ENCODE measurements at places on chromosomes 3 and 15. TPM values are rescaled to one million over a fixed set of nuclear protein-coding genes. Genes with fewer than 3 reads are reported as not detected.
A peak's percentile ranks its signal among the peaks of the same experiment; 100 is the strongest.

GRCh38 chr15:74311734-74312444 lies 55.6 kb downstream of the CYP11A1 start:
- no peaks in the 10 kb centered on the region for H3K36me3 ChIP-seq
- no peak overlapping the region for H3K27ac ChIP-seq
- H3K4me1 ChIP-seq = no peaks in the 10 kb centered on the region
- H3K27me3 ChIP-seq = no peaks in the 10 kb centered on the region

GRCh38 chr3:15279205-15279604 lies 53.2 kb downstream of the SH3BP5 start:
- no peak overlapping the region for H3K4me3 ChIP-seq
- H3K4me1 ChIP-seq = no peaks in the 10 kb centered on the region
- H3K27me3 ChIP-seq = no peaks in the 10 kb centered on the region
- no peaks in the 10 kb centered on the region for H3K36me3 ChIP-seq

DNA sequence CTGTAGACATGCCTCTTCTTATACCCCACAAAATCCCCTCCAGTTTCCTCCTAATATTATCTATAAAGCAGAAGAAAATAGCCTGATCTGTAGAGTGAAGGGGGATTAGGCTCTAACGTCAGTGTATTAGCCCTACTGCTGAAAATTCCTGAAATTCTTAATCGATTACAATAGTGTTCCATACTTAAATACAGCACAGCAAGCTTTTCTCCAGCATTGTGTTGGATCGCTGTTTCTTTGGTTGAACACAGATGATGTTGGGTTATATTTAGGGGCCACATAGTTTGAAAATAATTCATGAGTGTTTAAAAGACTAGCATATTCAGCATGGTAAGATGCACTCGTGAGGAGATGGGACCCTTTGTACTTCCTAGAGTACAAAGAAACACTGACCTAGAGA lies 52.5 kb downstream of the PIAS1 start:
- H3K36me3 ChIP-seq = no peaks in the 10 kb centered on the region
- H3K27ac ChIP-seq = peak overlapping the region; percentile 45
- DNase-seq = no peak
- H3K4me1 ChIP-seq = peaks cover 35% of the 10 kb centered on the region
- H3K27me3 ChIP-seq = no peaks in the 10 kb centered on the region

GRCh38 chr3:72086042-72086742 lies 301.2 kb upstream of the PROK2 start:
- no peak overlapping the region for H3K4me3 ChIP-seq
- DNase-seq = no peak

GRCh38 chr3:136741063-136741462 lies 11.1 kb downstream of the STAG1 start:
- H3K36me3 ChIP-seq = no peaks in the 10 kb centered on the region
- H3K27ac ChIP-seq = no peak overlapping the region
- H3K4me1 ChIP-seq = no peaks in the 10 kb centered on the region
- no peaks in the 10 kb centered on the region for H3K27me3 ChIP-seq

DNA sequence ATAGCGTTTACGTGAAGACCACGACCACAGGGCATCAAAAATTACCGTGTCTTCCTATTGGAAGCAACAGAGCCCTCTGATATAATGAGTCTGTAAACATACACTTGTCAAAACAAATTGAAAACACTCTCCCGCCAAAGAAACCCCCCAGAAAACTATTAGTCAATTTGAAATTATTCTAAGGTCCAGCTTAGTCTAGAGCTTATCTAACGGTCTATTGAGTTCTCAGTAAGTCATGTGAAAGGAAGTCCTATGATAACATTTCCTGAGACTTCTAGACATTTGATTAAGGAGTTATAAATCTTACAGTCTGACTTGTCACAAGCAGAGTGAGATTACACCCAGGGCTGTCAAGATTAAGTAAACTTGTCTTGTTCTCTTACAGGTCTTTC lies 356.3 kb downstream of the FOXP1 start:
- H3K4me1 ChIP-seq = peaks cover 6% of the 10 kb centered on the region
- no peak for DNase-seq
- H3K36me3 ChIP-seq = no peaks in the 10 kb centered on the region
- no peak overlapping the region for H3K4me3 ChIP-seq

- H3K4me1 ChIP-seq = no peaks in the 10 kb centered on the region
- no peaks in the 10 kb centered on the region for H3K27me3 ChIP-seq
- DNase-seq = no peak
These were observed 11.0 kb upstream of the CSRNP1 start for GRCh38 chr3:39164414-39164813.

GRCh38 chr3:12188681-12189287 lies 30.1 kb upstream of the TIMP4 start:
- H3K27me3 ChIP-seq = no peaks in the 10 kb centered on the region
- no peaks in the 10 kb centered on the region for H3K36me3 ChIP-seq
- H3K27ac ChIP-seq = no peak overlapping the region
- no peak overlapping the region for H3K4me3 ChIP-seq

DNA sequence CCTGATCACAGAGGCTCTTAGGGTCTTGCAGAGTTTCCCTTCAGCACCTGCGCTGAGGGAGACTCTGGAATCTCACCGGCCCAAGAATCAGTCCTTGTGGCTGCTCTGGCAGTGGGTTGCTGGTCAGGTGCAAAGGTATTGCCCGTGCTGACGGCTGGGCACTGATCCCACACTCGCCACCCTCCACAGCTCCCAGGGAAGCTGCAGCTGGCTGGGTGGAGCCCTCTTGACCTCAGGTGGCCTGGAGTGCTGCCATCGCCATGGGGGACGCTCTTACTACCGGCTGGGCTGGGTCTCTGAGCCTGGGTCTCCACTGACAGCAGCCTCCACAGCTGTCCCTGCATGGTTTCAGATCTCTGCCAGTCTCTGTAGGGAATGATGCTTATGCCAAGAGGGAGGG lies 52.6 kb upstream of the EPHB3 start:
- H3K4me1 ChIP-seq = peaks cover 10% of the 10 kb centered on the region
- no peaks in the 10 kb centered on the region for H3K36me3 ChIP-seq

- no peaks in the 10 kb centered on the region for H3K36me3 ChIP-seq
- no peaks in the 10 kb centered on the region for H3K27me3 ChIP-seq
- H3K4me1 ChIP-seq = peaks cover 29% of the 10 kb centered on the region
These were observed 57.8 kb downstream of the RAB7A start for GRCh38 chr3:128783774-128784173.

GRCh38 chr15:78046796-78047341 lies 30.6 kb downstream of the TBC1D2B start:
- peaks cover 47% of the 10 kb centered on the region for H3K4me1 ChIP-seq
- no peak overlapping the region for H3K4me3 ChIP-seq
- H3K27me3 ChIP-seq = no peaks in the 10 kb centered on the region
- peaks cover 4% of the 10 kb centered on the region for H3K36me3 ChIP-seq

GRCh38 chr3:61669203-61669602 lies 107.8 kb downstream of the PTPRG start:
- no peak overlapping the region for H3K4me3 ChIP-seq
- H3K27me3 ChIP-seq = no peaks in the 10 kb centered on the region
- no peaks in the 10 kb centered on the region for H3K36me3 ChIP-seq
- H3K27ac ChIP-seq = no peak overlapping the region
- H3K4me1 ChIP-seq = no peaks in the 10 kb centered on the region

GRCh38 chr15:68200016-68200861 lies 4.9 kb downstream of the CALML4 start:
- H3K27me3 ChIP-seq = no peaks in the 10 kb centered on the region
- no peak overlapping the region for H3K4me3 ChIP-seq
- H3K4me1 ChIP-seq = peaks cover 39% of the 10 kb centered on the region
- H3K36me3 ChIP-seq = no peaks in the 10 kb centered on the region

GRCh38 chr3:176896165-176896564 lies 301.1 kb downstream of the TBL1XR1 start:
- H3K27me3 ChIP-seq = no peaks in the 10 kb centered on the region
- DNase-seq = no peak
- H3K27ac ChIP-seq = no peak overlapping the region

GRCh38 chr3:40324621-40325020 lies 15.1 kb downstream of the EIF1B start:
- no peak overlapping the region for H3K4me3 ChIP-seq
- H3K27me3 ChIP-seq = no peaks in the 10 kb centered on the region
- H3K4me1 ChIP-seq = peaks cover 3% of the 10 kb centered on the region
- no peaks in the 10 kb centered on the region for H3K36me3 ChIP-seq

DNA sequence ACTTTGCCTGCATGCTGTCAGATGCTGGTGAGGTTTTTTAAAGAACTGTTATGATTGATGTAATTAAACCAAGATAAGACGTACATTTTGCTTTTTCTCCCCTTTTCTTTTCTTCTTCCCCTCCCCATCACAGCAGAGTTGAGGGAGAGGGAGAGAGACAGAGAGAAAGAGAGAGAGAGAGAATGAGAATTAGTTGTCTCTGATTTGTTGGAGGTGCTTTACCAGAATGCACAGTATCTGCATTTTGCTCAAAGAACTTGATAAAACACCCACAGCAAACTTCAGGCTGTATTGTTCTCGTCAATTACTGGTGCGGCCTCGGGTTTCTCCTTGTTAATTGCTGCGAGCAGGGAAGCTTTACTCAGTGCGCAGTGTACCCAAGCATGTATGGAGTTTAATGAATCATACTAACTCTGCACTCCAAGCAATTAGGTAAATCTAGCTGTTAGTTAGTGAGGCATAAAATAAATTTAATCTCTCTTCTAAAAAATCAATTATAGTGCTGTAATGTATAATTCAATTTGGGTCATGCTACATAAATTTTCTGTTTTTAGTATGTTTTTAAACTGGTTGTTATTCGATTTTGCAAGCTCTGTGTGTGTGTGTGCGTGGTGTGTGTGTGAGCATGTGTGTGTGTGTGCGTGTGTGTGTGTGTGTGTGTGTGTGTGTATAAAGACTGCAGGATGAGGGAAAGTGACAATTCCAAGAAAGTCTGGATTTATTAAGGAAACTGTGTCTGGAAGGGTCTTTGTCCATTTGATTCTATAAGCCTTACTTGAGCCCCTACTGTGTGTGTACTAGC lies 273.4 kb downstream of the TLE3 start:
- no peaks in the 10 kb centered on the region for H3K4me1 ChIP-seq
- no peak overlapping the region for H3K27ac ChIP-seq
- no peak for DNase-seq
- H3K27me3 ChIP-seq = no peaks in the 10 kb centered on the region
- no peak overlapping the region for H3K4me3 ChIP-seq

DNA sequence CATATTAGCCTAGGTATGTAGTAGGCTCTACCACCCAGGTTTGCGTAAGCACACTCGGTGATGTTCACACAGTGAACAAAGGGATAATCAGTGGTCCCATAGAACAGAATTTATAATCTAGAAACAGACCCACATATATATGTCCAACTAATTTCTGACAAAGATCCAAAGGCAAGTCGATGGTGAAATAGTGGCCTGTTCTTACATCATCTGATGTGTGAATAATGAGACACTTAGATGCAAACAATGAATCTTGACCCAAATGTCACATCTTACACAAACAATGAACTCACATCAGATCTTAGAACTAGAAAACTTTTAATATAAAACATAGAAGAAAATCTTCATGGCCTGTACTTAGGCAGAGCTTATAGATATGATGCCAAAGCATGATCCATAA lies 17.6 kb upstream of the TM2D3 start:
- H3K4me3 ChIP-seq = no peak overlapping the region
- DNase-seq = no peak
- H3K27ac ChIP-seq = no peak overlapping the region

GRCh38 chr3:57003676-57004075 lies 56.8 kb upstream of the SPATA12 start:
- peaks cover 39% of the 10 kb centered on the region for H3K4me1 ChIP-seq
- no peaks in the 10 kb centered on the region for H3K27me3 ChIP-seq
- no peaks in the 10 kb centered on the region for H3K36me3 ChIP-seq
- H3K4me3 ChIP-seq = no peak overlapping the region

DNA sequence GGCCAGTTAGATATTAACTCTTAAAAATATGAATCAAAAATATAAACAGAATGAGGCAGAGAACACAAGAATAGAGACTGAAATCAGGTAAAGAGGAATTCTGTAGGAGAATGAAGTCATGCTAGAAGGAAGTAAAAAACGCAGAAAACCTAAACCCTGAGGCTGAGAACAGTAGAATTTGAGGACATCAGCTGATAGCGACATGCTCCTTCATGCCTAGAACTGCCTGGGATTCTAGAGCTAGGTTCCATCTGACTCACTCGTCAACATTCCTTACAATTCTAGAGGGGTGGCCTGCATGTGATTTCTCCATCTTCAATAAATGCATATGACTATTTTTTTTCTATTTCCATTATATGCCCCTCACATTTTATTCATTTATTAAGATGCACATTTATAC lies 343.0 kb downstream of the ROBO1 start:
- no peaks in the 10 kb centered on the region for H3K27me3 ChIP-seq
- no peak overlapping the region for H3K4me3 ChIP-seq
- H3K27ac ChIP-seq = no peak overlapping the region
- no peak for DNase-seq
- no peaks in the 10 kb centered on the region for H3K36me3 ChIP-seq
- no peaks in the 10 kb centered on the region for H3K4me1 ChIP-seq

DNA sequence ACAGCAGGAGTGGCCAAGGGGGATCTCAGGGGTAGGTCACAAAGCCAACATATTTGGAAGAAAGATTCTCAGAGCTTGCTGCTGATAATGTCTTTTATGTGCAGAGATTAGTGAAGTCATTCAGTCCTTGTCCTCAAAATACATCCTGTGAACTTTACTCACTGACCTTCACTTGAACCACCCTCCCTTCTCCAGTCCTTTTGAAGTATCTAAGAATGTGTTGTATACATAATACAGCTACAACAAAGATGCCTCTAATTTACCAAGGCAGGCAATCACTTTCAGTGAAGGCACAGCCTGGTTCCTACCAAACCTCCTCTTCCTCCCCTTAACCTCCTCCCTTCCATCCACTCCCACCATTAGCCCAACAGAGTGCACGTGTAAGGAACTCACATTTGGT lies 38.3 kb downstream of the ETV5 start:
- H3K36me3 ChIP-seq = no peaks in the 10 kb centered on the region
- no peaks in the 10 kb centered on the region for H3K27me3 ChIP-seq
- H3K4me3 ChIP-seq = no peak overlapping the region
- no peak for DNase-seq
- no peak overlapping the region for H3K27ac ChIP-seq

GRCh38 chr3:71104556-71104955 lies 479.0 kb downstream of the FOXP1 start:
- no peak overlapping the region for H3K27ac ChIP-seq
- H3K36me3 ChIP-seq = no peaks in the 10 kb centered on the region
- DNase-seq = no peak
- H3K27me3 ChIP-seq = no peaks in the 10 kb centered on the region
- H3K4me3 ChIP-seq = no peak overlapping the region
- H3K4me1 ChIP-seq = peaks cover 63% of the 10 kb centered on the region

GRCh38 chr15:68518785-68519430 lies 59.9 kb upstream of the CORO2B start:
- no peak for DNase-seq
- H3K27ac ChIP-seq = no peak overlapping the region
- H3K4me1 ChIP-seq = no peaks in the 10 kb centered on the region
- H3K27me3 ChIP-seq = no peaks in the 10 kb centered on the region
- H3K36me3 ChIP-seq = no peaks in the 10 kb centered on the region

MCTP2 gene
- 28.5 TPM for total RNA-seq

CD80 gene
- 0.26 TPM for total RNA-seq

MCF2L2 gene
- not detected for total RNA-seq

ZNF774 gene
- 9.6 TPM for total RNA-seq

CHDH gene
- 21.5 TPM for total RNA-seq

TMEM202 gene
- total RNA-seq = not detected

KLHL24 gene
- total RNA-seq = 46.2 TPM

SEC11A gene
- 83.8 TPM for total RNA-seq

CCDC54 gene
- total RNA-seq = not detected

MYH15 gene
- total RNA-seq = not detected

GJD2 gene
- total RNA-seq = 4.0 TPM

OR5K3 gene
- total RNA-seq = not detected

USP50 gene
- not detected for total RNA-seq

CD200R1 gene
- 1.8 TPM for total RNA-seq
